ENCODE measurements at places on chromosomes 12 and 14.

DNA sequence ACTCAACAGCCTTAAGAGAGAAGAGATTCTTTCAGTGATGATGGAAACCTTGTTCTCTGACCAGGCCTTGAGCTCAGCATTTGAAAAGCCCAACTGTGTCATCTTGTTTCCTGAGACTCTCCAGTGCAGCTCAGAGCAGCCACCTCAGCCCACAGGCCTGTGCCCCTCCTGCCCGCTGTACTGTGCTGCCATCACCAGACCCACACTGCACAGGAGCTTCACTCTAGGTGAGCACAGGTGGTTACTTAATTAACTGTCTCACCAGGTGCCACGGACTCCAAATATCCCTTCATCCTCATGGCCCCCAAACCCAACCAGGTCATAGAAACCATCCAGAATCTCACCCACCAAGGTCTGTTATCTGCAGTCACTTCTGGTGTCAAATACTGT is 51.3 kb downstream of the JAG2 start:
- DNase-seq: no peak

DNA sequence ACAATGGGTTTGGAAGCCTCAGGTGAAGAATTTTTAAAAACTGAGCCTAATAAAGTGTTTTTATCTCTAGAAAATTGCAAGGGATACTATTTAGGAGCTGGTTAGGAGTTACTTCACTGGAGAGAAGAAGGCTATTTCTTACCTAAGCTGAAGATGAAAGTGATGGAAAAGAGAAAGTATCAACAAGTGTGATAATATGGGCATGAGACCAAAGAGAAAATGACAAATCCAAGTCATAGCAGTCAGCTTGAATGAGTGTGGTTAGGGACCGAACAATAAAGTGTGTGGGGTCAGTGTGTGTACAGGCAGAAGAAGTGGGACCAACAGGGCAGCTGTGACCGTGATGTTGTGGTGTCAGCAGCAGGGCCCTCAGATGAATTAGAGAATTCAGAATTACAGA is 24.2 kb upstream of the ADAMTS20 start:
- DNase-seq: no peak

DNA sequence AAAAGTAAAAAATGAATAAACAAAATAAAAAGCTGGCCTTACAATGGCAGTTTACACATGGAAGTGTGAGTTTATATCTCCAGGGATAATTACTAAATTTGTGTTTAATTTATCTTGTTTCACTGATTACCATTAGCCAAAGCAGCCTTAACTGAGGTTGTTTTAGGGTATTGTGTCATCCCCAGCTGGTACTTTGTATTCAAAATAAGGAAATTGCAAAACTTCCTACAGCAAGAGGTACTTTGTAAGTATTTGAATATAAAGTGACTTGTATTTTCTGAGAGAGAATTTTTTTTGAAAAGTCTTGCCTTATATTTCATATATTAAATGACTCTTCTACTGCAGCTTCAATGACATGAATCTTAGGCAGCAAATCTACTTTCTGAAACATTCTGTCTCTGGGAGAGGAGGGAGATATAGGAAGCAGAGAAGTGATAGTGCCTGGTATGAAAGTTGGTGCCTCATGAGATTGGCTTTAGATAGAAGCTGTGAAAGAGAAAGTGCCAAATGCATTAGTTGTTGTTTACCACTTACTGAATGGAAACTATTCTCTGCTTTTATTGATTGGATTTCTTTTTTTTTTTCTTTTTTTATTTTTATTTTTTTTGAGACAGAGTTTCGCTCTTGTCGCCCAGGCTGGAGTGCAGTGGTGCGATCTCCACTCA is 6.7 kb downstream of the FNTB start:
- no peak for DNase-seq

GRCh38 chr14:24982472-24983155 is 67.3 kb downstream of the STXBP6 start:
- no peak for DNase-seq

GRCh38 chr12:90244232-90244631 is 535.6 kb upstream of the ATP2B1 start:
- DNase-seq: no peak

DNA sequence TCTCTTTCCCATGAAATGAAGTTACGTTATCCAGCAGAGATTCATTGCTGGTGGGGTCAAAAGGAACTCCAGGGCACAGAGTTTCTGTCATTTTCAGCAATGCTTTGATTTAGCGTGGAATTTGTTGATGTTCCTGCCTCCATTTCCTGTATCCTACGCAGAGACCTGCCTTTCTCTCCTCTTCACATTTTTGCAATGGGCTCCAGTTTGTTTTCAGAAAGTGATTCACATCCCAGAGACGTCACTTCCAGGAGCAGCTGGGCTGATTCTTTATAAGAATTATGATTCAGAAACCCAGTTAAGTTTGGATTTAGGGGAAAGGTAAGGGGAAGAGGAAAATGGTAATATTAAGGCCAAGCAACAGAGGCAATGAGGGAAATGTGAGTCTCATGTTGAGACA is 11.6 kb downstream of the RNASE10 start:
- DNase-seq: no peak

GRCh38 chr12:42023733-42024494 is 120.8 kb downstream of the GXYLT1 start:
- peak; percentile 34 for DNase-seq

GRCh38 chr12:79033788-79034187 is 169.2 kb downstream of the SYT1 start:
- no peak for DNase-seq
